ENCODE measurements at places on chromosomes 11 and 22.

GRCh38 chr11:45289369-45289768 is 3.2 kb upstream of the SYT13 start:
- no peak for DNase-seq

GRCh38 chr11:134535029-134536025 is 123.3 kb upstream of the B3GAT1 start:
- DNase-seq: no peak

GRCh38 chr11:12411806-12412727 is 34.7 kb downstream of the PARVA start:
- DNase-seq: no peak

GRCh38 chr22:48333816-48334735 is 1493.6 kb downstream of the BRD1 start:
- peak; percentile 35 for DNase-seq

DNA sequence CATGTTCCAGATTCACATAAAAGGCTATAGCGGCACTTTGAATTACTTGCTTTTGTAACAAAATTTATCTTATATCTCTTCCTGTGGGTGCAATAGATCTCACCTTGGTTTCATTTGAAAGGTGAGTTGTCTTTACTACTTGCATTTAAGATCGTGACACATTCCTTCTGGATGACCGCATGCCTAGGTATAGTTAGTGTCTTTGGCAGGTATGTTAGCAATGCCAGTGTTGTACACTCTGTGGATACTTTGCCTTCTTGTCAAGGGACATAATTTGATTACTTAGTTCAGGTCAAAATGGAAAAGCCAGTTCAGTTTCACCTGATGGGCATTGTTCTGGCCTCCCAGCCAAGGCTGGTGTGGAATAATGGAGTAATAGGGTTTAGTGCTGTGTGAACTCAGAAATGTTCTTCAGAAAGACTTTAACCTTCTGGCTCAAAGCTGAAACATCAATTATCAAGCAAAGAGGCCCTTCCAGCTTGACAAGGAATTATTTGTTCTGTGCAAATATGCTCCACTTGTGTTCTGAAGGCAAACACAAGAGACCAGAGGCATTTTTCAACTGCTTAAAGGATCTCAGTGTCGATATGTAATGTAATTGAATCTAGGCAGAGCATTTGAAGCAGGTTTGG is 64.6 kb downstream of the AMOTL1 start:
- DNase-seq: no peak

- no peak for DNase-seq
Observed at GRCh38 chr11:47899801-47900200, 51.7 kb upstream of the NUP160 start.

GRCh38 chr11:76151556-76152085 is 54.7 kb downstream of the WNT11 start:
- DNase-seq: no peak

GRCh38 chr11:46369458-46370152 is 11.9 kb upstream of the MDK start:
- no peak for DNase-seq

DNA sequence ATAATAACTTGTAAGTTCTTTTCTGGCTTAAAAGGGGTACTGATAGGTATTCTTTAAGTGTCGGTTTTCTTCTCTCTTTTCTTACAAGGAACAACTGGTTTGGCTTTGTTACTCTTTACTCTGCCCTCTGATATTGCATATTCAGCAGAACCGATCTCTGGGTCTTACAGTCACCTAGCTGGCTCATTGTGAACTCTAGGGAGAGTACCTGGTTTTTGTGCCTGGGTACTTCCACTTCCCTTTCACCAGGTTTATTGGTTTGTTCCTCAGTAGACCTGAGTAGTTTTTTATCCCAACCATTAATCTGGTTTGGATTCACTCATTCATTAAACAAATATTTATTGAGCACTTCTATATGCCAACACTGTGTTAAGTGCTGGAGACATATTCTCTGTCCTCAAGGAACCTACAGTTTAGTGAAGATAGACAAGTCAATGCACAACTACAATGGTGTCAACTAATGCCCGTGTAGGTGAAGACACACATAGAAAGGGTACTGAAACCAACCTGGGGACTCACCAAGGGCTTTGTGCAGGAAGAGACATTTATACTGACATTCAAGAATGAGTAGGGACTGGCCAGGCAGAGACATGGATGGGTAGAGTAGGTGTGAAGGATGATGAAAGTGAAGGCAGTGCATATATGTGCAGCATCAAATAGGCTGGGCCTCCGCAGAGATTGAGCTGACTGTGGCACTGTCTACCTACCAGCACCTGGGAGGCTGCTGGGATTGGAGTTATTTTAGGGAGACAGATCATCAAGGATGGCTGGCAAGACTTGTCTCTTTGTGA is 348.8 kb upstream of the C11orf87 start:
- DNase-seq: no peak

GRCh38 chr11:66080055-66080817 is 10.2 kb downstream of the PACS1 start:
- no peak for DNase-seq

DNA sequence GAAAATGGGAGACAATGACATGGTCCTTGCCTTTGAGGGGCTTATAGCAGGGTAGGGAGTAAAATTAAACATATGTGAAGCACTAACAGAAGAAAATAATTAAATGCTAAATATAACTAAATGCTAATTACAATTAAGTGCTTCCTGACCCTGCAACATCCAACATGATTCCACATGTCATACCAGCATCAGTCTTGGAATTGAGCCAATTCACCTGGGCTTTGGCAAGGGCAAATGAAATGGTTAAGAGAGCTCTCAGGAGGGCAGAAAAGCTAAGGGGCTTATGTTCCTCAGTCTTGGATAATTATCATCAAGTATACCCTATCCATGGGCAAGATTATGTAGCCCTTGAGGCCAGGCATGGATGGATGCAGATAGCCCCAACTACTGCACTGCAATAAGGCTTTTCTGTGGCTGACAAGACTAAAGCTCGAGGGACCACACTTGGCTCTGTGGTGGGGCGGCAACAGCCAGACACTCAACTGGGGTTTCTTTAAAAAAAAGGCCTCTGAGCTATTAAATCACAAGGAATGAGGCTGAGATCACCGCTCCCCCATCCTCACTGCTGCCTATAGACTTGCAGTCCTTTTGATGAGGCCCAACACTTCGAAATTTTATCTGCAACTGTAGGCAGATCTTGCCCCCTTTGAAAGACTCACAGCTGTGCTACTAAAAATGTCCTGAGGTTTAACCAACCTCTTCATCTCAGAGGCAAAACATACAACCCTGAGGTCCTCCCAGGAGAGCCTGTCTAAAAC is 39.0 kb downstream of the IL18BP start:
- DNase-seq: no peak

GRCh38 chr11:125373426-125374391 is 122.4 kb downstream of the FEZ1 start:
- no peak for DNase-seq

GRCh38 chr22:38485783-38486182 is 17.9 kb downstream of the KDELR3 start:
- DNase-seq: no peak

DNA sequence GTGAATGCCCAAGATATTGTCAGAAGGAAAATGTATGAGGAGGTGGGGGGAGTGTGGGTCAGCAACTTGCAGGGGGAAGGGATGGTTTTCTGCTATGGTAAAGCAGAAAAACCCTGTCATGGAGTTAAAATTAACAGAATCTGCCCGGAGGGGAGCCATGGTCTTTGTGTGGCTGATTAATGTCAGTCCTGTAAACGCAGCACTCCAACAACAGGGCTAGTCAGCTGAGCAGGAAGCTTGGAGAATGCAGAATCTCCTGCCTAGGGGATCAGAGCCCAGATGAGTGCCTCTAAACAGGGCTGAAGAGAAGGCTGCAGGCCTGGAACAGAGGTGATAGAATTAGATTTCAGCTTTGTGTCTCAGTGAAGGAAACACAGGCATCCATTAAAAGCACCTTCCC is 140.9 kb upstream of the MTNR1B start:
- no peak for DNase-seq

- no peak for DNase-seq
Observed at GRCh38 chr22:49663823-49664222, 163.8 kb downstream of the BRD1 start.

DNA sequence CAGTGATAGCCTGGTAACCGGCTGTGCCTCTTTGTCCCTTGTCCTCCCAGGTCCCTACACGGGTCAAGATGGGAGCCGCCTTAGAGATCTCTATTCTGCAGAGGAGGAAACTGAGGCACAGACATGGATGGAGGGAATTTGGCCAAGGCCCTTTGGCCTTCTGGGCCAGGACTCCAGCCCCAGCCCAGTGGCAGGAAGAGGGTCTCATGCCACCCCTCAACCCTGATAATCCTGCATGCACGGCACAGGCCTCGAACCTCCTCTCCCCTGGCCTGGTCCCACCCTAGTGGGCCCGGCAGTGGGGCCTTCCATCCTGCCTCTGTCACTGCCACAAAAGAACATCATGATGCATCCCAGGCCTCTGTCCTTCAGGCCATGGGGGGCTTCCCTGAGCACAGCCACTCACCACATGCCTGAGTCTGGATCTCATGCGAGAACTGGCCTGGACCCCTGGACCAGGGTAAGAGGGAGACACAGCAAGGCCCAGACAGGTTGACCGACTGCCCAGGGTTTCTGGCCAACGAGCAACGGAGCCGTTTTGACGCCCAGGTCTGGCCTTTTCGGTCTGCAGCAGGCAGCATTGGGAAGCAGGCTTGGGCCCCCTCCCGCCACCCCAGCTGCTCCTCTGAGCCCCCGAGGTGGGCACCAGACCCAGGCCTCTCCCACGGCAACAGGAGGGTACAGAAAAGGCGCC is 6.5 kb downstream of the LINC01488 start:
- no peak for DNase-seq

- DNase-seq: no peak
Observed at GRCh38 chr11:29227811-29228210, 789.0 kb downstream of the KCNA4 start.

GRCh38 chr11:72358466-72359405 is 75.6 kb downstream of the CLPB start:
- no peak for DNase-seq

GRCh38 chr22:38864361-38865191 is 7.4 kb downstream of the CBX6 start:
- no peak for DNase-seq

GRCh38 chr11:40294741-40295140 is 1164.7 kb downstream of the LRRC4C start:
- DNase-seq: no peak

DNA sequence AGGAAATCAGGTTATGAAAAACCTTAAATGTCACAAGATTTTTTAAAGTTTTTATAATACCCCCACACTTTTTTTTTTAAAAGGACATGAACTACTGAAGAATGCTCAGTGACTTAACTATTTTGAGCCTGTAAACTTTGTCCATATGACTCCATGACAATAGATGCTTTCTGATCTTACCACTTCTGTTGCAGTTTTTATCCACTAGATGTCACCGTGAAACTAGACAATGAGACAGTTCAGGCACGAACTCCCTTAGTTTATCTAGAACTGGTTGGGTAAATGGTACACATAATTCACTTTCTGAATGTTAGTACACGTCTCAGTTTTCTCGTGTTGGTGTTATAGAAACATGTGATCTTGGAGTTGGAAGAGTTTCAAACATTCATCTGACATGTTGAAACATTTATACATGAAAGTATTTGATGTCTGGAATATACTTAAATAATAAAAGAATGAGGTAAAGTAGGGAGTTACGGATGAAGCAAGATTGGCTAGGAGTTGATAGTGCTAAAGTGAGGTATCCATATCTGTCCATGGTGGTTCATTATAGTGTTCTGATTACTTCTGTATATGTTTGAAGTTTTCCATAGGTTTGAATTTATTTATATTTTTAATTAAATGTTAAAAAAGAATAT is 8.1 kb downstream of the CCDC15 start:
- DNase-seq: peak; percentile 81

GRCh38 chr11:117906126-117906525 is 23.1 kb downstream of the TMPRSS13 start:
- no peak for DNase-seq

DNA sequence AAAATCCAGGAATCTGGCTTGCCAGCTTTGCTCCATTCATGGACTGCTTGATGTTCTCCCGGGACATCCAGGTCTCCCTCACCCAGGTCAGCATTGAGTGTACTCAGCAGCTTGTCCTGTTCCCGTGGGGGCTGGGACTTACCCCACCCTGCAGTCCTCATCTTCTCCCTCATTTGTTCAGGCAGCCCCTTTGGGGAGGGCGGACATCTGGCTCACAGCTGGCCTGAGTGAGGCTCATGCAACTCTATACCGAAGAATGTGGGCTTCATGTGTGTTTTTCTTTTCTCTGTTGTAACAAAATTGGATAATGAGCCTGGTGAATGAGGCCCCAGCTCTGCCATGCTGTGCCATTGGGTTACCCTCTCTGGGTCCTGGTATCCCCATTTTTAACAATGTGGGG is 227.7 kb upstream of the TENM4 start:
- DNase-seq: no peak

- no peak for DNase-seq
Observed at GRCh38 chr11:115161876-115162275, 342.3 kb downstream of the CADM1 start.

DNA sequence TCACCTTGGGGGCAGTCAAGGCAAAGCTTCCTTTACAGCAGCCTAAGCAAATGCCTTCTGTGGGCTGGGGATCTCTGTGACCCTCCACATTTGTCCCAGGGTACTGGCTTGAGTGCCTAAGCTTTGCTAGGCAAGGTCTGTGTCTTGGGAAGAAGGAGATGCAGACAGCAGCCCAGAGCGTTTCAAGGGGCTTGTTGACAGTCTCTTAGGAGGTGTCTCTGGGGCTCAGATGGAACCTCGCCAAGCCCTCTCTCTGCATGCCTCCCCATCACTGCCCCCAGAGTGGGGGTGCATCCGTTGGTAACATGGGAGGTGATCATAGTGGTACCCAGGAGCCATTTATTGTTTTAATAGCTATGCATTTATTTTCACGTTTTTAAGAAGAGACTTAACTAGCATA is 29.1 kb upstream of the TMPRSS4 start:
- no peak for DNase-seq

- DNase-seq: no peak
Observed at GRCh38 chr11:134071766-134072402, 3.0 kb downstream of the JAM3 start.

- no peak for DNase-seq
Observed at GRCh38 chr11:33835143-33835878, 56.6 kb downstream of the LMO2 start.

DNA sequence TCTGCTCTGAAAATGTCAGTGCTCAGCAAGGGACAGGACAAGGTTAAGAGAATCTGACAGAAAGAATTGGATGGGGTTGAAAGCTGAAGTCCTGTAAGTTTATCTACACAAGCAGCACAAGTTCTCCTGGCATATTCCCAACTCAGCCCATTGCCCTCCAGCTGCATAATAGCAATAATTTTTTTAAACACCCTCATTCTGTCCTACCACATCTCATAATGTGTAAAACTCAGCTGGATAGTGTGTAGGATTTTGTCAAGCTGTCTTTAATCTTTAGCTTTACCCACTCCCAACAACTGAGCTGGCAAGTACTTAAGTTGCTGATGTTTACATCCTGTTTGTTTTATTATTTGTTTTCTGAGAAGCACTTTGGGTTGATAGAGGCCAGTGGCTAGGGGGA is 158.9 kb downstream of the CADM1 start:
- no peak for DNase-seq
